ENCODE measurements at places on chromosomes 4 and X. TPM values are rescaled to one million over a fixed set of nuclear protein-coding genes. Genes with fewer than 3 reads are reported as not detected.
A peak's percentile ranks its signal among the peaks of the same experiment; 100 is the strongest.

DNA sequence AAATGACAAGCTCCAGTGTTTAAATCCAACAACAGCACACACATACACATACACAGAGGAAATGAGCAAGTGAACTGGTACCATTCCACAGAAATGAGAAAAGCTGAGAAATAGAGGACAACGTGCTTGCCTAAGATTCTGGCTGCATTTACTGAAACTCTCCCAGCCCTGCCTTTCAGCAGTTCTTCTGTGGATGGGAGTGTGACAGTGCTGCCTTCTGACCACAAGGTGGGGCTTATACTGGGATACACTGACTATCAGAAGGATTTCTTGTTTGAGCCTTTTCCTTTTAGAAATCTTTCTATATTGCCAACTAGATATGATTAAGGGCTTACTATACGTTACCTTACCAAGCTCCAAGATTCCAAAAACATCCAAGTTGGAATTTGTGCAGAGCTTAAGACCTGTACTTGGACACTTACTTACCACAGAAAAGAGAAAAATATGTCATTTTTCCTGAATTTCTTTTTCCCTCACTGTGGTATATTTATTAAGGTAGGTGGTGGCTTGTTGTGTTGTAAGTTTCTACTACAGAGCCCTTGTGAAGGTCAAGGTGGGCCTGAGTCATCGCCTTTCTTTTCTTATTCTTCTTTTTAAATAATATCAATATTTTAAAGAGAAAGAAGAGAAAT is 10.7 kb upstream of the CXCL8 start:
- peak; percentile 82 for DNase-seq

DNA sequence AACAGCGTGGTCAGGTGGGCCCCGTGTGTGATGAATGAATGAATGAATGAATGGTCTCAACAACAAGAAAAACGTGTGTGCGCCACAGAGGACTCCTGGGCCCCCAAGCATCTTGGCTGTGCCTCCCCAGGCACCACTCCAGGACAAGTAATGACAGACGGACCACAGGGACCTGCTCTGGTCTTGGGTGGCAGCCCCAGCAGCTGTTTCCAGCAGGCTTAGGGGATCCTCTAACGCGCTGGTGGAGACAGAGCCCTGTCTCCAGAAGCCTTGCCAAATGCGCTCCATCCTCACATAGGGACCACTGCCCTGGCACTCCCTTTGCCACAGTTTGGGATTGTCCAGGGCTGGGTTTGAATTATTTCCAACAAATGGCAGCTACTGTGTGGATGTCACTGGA is 39.1 kb downstream of the PSAPL1 start:
- DNase-seq: no peak

DNA sequence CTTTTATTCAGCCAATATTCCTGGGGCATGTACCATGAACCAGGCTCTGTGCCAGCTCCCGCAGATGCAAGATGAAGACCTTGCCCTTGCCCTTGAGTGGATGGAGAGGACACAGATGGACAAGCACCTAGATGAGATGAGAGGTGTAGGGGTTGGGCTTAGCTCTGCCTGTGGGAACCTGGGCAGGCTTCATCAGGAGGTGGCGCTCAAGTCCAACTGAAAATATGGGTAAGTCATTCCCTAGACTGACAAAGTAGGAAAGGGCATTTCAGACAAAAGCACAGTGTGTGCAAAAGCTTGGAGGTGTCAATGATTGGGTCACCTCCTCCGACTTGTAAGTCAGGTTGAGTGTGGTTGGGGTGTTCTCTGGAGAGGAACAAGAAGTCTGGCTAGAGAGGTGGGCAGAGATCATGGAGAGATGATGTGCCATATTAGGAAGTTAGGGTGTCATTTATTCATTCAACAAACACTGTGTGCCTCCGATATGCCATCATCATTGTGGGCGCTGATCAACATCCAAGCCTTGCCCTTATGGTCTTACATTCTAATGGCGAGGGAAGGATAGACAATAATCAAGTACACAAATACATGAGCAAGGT is 64.6 kb downstream of the ANAPC4 start:
- peak; percentile 62 for DNase-seq

- no peak for DNase-seq
Observed at GRCh38 chr4:6427439-6428090, 44.8 kb downstream of the PPP2R2C start.

DNA sequence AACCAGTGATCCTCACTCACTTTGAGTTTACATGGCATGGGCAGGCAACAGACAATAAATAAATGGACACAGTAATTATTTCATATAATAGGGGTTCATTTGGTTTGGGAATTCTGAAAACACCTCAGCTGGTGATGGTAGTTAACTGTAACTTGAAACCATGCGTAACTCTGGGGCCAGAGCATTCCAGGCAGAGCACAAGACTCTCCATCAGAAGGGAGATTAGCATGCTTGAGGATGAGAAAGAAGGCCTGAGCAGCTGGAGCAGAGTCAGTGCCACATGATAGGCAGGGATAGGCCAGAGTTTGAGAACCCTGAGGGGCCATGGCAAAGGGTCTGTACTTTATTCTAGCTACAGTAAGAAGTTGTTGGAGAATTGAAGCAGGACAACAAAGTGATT is 56.3 kb upstream of the CXCL8 start:
- no peak for DNase-seq

DNA sequence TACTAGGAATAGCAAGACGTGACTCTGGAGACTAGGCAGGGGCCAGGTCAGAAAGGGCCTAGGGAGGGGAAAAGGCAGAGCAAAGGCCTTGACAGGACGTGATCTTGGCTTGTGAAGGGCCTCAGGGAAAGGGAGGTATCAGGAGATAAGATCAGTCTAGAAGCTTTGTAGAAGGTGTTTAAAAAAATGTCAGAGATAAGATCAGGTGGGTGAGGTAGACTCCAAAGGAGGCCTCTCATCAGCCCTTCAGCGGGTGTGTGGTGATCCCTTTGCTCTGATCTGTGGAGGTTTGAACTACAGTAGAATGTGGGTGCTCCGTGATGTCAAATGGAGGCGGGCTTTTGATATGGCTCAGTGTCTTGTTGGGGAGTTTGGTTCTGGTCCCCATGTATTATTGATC is 78.8 kb upstream of the PRPS1 start:
- no peak for DNase-seq

DNA sequence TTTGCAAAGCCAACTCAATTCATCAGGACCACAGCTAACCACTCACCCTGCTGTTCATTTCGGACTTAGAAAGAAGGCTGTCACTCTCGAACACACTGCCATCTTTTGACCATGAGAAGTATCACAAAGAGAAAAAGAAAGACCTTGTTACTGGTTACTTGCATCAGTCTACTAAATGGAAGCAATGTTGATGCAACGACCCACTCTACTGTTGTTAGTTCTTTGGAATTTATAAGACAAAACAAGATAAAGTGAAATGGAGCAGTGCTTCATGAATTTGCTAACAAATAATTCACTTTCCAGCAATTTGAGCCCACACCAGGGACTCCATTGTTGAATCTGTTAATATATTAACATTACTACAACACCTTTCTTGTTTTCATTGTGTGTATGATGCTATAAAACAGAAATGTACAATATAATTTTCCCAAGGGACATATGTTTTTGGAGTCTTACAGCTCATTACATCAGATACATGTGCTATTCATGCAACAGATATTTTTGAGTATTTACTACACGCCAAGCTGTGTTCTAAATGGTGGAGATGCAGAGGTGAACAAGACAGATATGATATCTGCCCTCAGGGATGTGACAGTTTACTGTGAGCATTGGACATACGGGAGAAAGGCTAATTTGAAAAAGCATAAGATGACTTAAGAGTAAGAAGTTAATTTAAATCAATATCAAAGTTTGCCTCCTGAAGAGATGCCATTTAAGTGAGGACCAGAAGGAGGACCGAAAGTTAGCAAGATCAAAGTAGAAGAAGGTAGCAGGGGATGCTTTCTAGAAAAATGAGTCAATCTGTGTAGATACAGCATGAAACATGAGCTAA is 87.2 kb downstream of the AREG start:
- DNase-seq: peak; percentile 84

DNA sequence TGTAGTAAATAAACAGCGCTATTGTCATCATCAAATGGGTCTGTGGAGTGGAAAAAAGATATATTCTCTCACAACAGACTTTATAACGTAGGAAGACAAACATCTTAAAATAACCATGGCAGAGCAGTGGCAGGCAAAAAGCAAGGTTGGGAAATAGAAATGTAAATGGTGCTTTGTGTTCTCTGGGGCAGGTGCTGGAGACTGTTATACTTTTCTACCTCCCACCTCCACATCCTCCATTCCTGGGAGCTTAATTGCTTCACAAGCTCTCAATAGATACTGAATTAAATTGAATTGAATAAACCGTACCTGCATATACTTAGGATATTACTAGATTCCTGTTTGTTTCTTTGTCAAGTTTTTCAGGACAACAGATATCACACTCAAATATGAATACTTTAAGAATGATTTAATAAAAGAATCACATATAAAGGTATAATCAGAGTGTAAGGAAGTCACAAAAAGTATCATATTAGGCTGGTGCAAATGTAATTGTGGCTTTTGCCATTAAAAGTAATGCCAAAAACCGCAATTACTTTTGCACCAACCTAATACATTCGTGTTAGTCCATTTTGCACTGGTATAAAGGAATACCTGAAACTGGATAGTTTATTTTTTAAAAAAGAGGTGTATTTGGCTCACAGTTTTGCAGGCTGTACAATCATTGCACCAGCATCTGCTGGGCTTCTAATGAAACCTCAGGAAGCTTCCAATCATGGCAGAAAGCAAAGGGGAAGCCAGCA is 367.3 kb downstream of the GRIA2 start:
- DNase-seq: no peak

- DNase-seq: no peak
Observed at GRCh38 chrX:68061206-68061535, 372.1 kb downstream of the OPHN1 start.

- DNase-seq: no peak
Observed at GRCh38 chr4:24887881-24888430, 24.9 kb downstream of the CCDC149 start.

- DNase-seq: no peak
Observed at GRCh38 chr4:148978301-148978700, 536.1 kb upstream of the NR3C2 start.

GRCh38 chr4:112002248-112002661 is 143.0 kb upstream of the FAM241A start:
- no peak for DNase-seq

- DNase-seq: no peak
Observed at GRCh38 chrX:85963736-85964135, 83.6 kb downstream of the CHM start.

DNA sequence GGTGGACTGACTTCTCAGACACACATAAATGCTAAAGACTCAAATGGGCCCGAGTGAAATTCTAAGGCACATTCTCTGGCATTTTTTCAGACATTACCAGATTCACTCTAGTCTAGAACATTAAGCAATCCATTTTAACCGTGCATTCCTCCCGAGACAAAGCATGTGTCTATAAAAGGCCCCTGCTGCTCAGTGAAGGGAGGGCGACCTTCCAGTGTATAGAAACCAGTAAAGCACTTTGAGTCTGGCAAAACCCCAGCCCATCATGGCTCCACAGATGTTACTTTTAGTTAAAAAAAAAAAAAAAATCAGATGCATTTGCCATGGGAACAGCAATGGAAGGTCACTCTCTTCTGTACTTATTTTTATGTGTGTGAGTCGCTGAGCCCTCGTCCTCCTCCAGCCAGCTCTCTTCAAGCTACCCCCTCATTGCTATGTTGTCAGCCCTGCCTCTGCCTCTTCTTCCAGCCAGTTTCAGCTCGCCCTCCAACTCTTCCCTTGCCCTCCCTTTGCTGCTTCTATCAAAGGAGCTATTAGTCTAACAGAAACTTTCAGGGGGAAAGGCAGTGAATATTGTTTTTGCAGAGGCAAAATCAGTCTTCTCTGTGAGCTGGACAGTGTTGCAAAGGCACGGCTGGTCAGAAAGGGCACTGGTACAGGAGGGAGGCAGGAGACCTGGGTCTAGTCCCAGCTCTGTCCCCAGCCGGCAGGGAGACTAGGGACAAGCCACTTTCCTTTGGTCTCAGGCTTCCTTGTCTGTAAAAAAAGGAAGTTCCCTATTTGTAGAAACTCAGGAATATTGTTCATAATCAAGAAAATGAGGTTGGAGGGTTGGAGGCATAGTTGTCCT is 644.2 kb downstream of the ZNF674 start:
- no peak for DNase-seq

DNA sequence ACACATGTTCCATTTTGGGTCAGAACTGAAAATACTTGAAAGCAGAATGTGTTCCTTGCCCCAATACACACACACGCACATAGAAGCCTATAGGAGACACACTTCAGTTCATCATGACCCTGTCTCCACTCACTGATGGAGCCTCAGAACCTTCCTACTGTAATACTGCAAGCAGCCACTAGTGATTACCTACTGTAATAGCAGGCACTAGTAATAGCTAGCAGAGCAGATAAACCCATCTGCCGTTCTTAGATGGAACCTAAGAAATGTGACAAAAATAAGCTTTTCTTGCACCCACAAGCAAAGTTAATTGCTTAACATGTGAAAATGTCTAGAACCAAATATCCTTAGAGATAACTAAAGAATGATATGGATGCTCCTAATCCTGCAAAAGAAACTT is 13.6 kb downstream of the AMTN start:
- no peak for DNase-seq

DNA sequence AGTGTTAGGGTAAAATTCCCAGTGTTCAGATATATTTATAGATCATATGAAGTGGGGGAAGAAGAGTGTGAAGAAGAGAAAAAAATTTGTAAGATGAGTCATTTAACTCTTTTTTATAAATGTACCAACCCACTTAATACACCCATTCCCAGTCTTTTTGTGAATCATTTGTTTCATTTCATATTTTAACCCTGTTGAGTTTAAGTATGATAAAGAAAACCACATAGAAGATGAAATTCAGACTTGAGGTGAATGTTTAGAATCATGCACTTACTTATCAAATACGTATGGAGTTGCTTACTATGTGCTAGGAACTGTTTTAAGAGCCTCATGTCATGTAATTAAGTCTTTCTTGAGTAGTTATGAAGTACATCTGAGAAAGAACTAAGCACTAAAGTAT is 56.6 kb upstream of the DAPP1 start:
- no peak for DNase-seq

GRCh38 chrX:8084006-8084405 is 87.1 kb downstream of the VCX2 start:
- peak; percentile 0 for DNase-seq

- DNase-seq: no peak
Observed at GRCh38 chrX:31497086-31497485, 425.2 kb upstream of the FTHL17 start.

DNA sequence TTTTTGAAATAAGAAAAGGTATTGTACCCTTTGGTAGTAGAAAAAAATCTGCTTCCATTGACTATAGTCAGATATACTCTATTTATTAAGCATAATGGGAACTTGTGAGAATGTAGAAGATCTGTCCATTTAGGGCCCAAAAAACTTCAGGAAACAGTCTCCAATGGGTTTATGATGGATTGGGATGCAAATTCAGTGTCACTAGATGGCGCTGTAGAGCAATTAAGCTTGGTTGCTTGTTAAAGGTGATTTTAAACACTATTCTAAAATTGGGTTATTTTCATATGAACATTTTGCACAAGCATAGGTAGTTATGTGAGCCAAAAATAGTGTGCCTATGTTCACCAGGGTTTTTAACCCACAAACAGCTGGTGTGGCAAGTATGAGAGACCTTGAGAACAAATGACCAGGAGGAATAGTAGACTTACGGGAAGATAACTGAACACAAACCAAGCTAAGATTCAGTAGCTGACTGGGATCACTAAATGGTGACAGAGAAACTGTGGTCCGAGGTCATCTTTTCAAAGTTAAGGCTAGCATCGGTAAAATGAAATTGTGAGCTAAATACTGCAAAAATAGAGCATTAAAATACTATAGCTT is 80.3 kb upstream of the LSM6 start:
- peak; percentile 70 for DNase-seq

The MAGEA12 gene
- not detected for total RNA-seq

The FREM3 gene
- total RNA-seq: 0.13 TPM

The STATH gene
- not detected for total RNA-seq

The DRD5 gene
- not detected for total RNA-seq

The SPP1 gene
- not detected for total RNA-seq

The HSFX4 gene
- total RNA-seq: not detected

All from dermis microvascular lymphatic vessel endothelial cell (primary cell).